ENCODE measurements at places on chromosomes 3 and 15.

DNA sequence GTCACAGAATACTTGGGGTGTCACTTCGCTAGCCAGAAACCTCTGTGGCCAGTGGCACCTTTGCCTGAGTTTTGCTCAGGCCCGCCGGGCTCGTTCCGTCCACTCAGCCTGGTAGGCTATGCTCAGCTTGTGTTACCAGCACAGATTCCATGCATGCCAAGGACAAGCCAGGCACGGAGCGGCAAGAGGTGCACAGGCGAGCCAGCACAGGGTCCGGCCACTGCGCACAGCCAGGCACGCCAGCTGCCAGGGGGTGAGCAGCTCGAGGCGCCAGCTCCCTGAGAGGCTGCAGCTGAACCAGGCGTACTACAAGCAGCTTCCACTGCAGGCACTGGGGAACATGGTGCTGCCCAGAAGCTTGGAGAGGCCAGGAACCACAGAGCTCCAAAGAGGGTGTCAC is 14.7 kb downstream of the PCYT1A start:
- no peak for DNase-seq

GRCh38 chr3:126031981-126032471 is 51.9 kb downstream of the SLC41A3 start:
- no peak for DNase-seq

DNA sequence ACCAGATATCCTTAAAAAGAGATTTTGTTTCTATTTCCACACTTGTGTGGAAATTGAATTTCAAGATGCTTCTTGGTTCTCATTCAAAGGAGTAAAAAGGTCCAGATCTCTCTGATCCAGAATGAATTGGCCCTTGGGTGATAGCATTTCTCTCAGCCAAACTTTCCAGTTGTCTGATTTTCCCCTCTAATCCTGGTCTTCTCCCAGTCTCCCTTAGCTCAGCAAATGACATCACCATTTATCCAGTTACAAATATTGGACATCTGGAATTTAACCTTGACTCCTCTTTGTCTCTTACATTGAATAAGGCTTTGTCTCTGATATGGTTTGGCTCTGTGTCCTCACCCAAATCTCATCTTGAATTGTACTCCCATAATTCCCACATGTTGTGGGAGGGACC is 10.2 kb upstream of the FGF7 start:
- no peak for DNase-seq

DNA sequence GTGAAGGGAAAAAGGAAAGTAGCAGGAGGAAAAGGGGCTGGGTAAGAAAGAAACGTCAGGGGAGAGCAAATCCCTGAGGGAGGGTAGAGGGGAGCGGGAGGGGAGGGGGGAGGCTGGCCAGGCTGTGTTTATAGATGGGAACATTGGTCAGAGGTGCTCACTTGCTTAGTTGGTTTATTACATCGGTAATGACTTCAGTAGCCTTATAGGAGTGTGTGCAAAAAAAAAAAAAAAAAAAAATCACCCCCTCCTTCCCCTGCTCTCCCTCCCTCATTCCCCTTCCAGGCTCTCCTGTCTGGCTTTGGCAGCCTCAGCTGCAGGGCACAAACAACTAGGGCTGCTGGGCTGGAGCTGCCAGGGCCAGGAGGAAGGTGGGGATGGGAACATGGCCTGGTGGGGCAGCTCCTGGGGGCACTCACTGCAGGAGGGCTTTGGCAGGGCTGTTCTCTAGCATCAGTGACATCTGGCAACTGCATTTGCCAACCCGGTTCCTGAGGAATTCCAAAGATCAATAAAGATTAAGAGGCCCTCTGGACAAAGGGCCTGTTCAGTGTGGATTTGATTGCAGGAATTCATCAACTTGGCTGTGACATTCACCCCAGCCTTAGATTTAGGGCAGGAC is 334.5 kb upstream of the FRG2C start:
- DNase-seq = no peak

DNA sequence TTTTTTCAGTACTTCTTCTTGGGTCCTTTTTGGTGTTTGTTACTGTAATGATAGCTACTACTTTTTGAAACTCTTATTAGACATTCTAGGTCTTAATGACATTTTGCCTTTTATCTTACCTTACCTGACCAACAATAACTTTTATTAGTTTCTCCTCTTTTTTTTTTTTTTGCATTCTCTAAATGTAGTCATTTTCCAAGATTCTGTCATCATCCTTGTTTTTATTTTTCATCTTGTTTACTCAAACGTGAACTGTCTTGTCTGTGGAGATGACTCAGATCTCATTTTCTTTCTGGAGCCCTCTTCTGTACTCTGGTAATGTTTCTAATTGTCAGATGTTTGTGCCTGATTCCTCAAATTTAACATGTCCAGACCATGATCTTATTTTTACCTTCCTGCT is 2.9 kb downstream of the ABHD5 start:
- DNase-seq = no peak

- DNase-seq = peak; percentile 68
These were observed 103.3 kb upstream of the PRR23E start for GRCh38 chr3:127089486-127090145.

DNA sequence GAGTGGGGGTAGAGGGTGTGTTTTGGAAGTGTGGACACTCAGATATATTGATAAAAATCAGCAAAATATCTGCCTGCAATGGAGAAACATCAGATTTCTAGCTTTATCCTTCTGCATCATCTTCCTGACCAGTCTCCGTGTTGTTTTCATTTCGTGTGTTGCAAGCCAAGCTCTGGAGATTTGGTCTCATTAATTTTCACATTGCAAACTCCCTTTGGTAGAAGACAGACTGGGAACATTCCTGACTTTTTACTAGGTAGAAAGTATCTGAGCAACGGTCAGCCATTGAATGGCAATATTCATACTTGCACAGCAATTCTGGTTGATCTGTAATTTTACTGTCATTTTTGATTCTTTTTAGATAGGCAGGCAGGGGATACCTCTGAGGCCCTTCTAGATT is 30.4 kb downstream of the FSTL1 start:
- DNase-seq = no peak

- no peak for DNase-seq
These were observed 187.8 kb downstream of the TUSC7 start for GRCh38 chr3:116897382-116897781.

DNA sequence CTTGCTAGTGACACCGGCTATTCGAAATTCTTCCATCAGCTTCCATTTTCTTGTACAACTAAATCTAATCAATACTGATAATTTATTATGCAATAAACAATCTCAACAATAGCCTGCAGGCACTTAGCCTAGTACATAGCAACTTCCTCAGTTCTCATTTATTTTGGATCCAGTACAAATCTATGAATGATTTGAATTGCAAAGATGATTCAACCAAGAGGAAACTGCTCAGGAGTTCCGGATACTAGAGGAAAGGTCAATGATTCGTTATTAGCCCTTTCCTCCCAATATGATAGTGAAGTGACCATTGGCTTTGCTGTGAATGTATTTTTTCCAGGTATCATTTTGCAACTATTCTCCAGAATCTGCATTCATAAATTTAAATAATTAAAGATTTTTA is 827.0 kb downstream of the CADM2 start:
- no peak for DNase-seq

DNA sequence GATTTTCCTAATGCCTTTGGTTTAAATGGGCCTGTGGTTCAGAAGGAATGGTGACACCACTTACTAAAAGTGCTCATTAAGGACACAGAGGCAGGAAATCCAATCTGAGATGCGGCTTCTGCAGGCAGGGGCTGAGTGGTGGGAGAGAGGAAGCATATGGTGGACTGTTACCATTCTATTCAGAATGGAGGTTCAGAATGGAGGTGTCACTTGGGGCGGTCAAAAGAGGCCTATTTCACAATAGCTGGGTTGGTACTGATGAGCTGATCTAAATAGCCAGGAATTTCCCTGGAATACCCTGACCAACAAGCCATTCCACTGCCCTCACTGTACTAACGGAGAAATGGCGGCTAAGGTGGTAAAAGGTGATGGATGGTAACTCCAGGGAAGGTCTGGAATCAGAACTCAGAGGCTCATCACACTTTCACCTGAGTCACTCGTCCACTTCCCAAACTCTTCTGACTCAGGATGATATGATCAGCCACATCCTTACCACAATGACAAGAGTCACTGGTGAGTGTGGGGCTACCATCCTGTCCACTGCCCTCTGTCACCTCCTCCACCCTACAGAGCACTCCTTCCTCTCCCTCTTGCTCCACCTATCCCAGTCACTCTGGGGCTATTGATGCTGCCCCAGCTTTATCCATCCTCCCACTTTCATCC is 15.7 kb downstream of the RFT1 start:
- no peak for DNase-seq

DNA sequence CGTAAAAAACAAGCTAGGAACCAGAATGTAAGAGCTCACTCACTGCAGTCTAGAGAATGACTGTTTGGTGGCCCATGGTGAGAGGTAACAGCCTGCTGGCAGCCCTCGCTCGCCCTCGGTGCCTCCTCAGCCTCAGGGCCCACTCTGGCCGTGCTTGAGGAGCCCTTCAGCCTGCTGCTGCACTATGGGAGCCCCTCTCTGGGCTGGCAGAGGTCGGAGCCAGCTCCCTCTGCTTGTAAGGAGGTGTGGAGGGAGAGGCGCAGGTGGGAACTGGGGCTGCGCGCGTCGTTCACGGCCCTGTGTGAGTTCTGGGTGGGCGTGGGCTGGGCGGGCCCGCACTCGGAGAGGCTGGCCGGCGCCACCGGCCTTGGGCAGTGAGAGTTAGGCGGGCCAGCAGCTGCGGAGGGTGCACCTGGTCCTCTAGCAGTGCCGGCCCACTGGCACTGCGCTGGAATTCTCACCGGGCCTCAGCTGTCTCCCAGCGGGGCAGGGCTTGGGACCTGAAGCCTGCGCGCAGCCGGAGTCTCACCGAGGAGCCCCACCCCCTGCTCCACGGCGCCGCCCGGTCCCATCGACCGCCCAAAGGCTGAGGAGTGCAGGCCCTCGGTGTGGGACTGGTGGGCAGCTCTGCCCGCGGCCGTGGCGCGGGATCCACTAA is 420.6 kb downstream of the RBMS3 start:
- DNase-seq = no peak
